Peyer's patch (tissue), 4 donors: ENCODE measurements at places on chromosomes 11 and 22.
A peak's percentile ranks its signal among the peaks of the same experiment; 100 is the strongest.

GRCh38 chr11:14026961-14027360, 64.4 kb downstream of the SPON1 start:
- DNase-seq = no peak

- no peak for DNase-seq
These were observed 333.2 kb downstream of the CASP12 start for GRCh38 chr11:104564921-104565582.

- DNase-seq = peak; percentile 96
These were observed 1.4 kb upstream of the GGA1 start for GRCh38 chr22:37607010-37607934.

- no peak for DNase-seq
These were observed 46.4 kb upstream of the ARHGAP42 start for GRCh38 chr11:100640646-100641045.

- DNase-seq = peak; percentile 79
These were observed 81.0 kb downstream of the PRR5L start for GRCh38 chr11:36376888-36377758.

GRCh38 chr11:454801-455565, 4.9 kb downstream of the PTDSS2 start:
- no peak for DNase-seq

- DNase-seq = no peak
These were observed 2.0 kb downstream of the KCNC1 start for GRCh38 chr11:17736579-17736893.

DNA sequence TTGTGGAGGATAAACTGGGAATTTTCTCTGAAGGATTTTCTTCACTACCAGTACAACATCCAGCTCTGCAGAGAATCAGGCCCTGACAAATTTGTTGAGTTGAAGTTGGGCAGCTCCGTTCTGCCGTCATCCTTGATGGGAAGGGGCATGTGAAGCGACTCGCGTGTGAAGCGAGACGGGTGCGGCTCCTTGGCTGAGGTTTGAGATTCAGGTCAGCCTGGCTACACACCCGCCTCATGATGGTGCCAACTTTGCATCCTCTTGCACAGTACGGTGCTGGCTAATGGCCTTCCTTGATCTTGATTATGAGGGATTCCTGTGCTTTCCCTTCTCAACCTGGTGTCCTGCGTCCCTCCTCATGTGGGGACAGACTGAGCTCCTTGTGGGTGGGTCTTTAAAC, 19.7 kb upstream of the CDC42EP2 start:
- DNase-seq = no peak

- DNase-seq = no peak
These were observed 19.2 kb upstream of the ADSL start for GRCh38 chr22:40326905-40327735.

- no peak for DNase-seq
These were observed 8.0 kb upstream of the MTMR2 start for GRCh38 chr11:95931916-95932315.

GRCh38 chr11:114563077-114563476, 3.4 kb upstream of the NXPE1 start:
- DNase-seq = no peak

DNA sequence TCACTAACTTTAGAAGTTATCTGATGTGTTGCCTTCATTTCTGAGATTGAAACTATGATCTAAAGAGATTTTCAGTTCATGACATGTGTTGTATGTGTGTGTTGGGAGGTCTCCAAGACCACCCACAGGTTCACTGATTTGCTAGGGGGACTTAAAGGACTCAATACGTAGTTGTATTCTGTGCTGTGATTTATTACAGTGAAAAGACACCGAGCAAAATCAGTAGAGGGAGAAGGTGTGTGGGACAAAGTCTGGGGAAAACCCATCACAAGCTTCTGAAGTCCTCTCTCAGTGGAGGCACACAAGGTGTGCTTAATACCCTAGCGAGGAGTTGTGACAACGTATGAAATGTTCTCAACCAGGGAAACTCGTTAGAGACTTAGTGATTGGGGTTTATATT, 35.6 kb downstream of the RNF169 start:
- no peak for DNase-seq

- DNase-seq = no peak
These were observed 23.5 kb downstream of the MUC6 start for GRCh38 chr11:1012740-1013630.

GRCh38 chr11:64649291-64649697, 58.3 kb downstream of the SLC22A12 start:
- no peak for DNase-seq

GRCh38 chr11:69424748-69425147, 56.7 kb upstream of the LINC01488 start:
- no peak for DNase-seq

DNA sequence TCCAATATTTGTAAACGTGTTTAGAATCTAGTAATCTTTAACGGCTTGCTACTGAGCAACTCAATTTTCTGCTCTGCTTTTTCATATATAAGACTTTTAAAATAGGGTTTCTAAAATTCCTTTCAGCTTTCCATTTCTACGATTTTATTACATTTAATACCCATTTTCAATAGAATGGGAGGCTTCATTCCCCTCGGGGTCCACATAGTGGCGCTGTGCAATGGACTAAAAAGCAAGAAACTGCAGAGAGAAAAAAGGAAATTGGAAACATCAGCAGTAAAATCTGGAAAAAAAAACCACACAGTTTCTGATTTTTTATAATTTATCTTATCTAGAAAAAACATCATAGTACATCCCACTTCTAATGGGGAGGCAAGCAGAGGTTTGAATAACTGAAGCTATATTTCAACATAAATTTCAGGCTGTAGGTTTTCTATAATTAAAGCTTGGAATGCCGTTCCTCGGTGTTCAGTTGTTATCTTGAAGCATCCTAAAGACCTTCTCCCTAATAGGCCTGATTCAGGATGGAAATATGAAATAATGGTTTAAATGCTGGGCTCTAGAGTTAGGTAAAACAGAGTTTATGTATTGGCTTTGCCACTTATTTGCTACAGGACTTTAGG, 18.7 kb upstream of the JHY start:
- DNase-seq = peak; percentile 47

- DNase-seq = no peak
These were observed 42.2 kb downstream of the PDE2A start for GRCh38 chr11:72631806-72632731.

DNA sequence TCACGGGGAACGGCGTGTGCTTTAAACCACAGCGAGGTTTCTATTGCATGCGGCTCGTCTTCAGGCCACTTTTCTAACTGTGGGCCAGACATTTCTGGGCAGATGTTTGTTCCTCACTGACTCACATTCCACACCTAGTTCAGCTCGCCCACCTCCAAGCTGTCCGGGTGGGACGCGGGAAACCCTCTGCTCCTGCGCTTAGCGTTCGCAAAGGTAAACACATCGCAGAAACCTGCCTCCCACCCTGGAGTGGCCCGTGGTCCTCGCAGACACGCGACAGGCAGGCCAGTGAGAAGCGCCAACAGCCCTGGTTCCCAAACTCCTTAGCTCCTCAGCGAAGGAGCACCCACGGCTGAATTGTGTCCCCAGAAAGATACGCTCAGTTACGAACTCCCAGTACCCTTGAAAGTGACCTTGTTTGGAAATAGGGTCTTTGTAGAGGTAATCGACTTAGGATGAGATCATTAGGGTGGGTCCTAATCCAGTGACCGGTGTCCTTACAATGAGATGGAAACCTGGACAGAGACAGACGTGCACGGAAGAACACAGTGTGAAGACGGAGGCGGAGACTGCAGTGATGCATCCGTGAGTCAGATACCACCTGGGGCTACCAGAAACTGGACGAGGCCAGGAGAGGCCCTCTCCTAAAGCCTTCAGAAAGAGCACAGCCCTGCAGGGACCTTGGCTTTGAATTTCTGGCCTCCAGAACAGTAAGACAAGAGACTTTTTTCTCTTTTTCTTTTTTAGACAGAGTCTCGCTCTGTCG, 82.7 kb downstream of the CELSR1 start:
- DNase-seq = no peak

DNA sequence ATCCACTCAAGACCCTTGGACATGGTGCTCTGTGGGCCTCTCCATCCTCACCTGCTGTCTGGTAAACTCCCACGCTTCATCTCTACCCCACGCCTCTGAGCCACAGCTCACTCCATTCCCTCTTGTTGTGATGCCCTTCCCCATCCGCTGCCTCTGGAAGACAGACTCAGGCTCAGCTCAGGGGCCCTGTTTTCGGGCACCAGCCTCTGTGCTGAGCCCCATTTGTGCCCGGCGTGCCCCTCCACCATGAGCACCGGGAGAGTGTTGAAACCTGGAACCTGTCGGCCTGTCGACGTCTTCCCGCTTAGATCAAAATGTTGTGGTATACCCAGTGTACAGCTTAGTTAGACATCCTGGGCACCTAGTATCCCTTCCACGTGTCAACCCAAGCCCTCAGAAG, 6.5 kb upstream of the SCUBE1 start:
- DNase-seq = no peak

GRCh38 chr11:45816614-45817013, 11.7 kb downstream of the SLC35C1 start:
- DNase-seq = no peak
